NCI-H446 treated with DMSO at 0.1 percent for 48 hours (cell line): ENCODE measurements at places on chromosomes 7 and 10.

- no peak for DNase-seq
These were observed 103.7 kb upstream of the ZMIZ1 start for GRCh38 chr10:78964952-78965633.

GRCh38 chr7:146074195-146074765, 42.3 kb upstream of the CNTNAP2 start:
- DNase-seq: no peak

GRCh38 chr7:143265017-143265693, 1.9 kb downstream of the GSTK1 start:
- DNase-seq: no peak

DNA sequence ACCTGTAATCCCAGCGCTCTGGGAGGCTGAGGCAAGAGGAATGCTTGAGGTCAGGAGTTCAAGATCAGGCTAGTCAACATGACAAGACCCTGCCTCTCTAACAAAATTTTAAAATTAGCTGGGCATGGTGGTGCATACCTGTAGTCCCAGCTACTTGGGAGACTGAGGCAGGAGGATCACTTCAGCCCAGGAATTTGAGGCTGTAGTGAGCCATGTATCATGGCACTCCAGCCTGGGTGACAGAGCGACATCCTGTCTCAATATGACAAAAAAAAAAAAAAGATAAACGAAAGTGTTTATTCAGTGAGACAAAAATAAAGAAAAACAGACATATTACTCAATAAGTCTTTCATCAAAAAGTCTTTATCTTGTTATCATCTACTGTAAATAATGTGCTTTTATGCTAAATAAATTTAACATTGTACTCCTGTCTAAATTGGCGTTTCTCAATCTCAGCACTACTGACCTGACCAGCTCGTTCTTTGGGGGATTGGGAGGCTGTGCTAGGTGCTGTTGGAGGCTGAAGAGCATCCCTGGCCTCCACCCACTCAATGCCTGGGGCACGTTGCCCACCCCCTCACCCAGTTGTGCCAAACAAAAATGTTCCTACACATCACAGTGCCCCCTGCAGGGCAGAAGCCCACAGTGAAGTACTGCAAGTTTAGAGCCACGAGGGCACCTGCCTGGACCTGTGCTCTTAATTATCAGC, 57.7 kb downstream of the NCAPG2 start:
- no peak for DNase-seq

GRCh38 chr10:27450225-27450624, 53.9 kb upstream of the RAB18 start:
- no peak for DNase-seq

DNA sequence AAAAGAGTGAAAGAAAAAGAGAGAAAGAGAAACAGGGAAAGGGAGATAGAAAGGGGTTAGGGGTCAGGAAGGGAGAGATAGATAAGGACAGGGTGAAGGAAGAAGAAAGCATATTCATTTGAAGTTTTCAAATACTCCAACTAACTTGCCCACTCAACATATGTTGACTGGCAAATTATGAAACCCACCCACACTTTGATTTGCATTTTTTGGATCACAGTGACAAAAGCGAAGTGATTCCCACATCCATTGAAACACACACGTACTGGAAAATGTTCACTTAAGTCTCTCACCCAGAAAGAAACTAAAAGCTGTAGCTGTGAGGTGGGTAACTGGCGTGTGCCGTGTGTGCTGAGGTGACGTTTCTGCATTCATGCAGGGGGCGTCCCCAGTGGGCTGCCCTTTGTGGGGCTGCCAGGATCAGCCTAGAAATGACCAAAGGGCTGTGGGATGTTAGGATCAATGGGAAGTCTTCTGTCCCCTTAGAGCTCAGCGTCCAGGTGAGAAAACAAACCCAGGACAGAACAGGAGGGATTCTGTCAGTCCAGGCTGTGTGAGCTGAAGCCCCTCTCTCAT, 134.9 kb upstream of the ADARB2 start:
- DNase-seq: no peak

- no peak for DNase-seq
These were observed 25.3 kb upstream of the MTPAP start for GRCh38 chr10:30374353-30374752.

GRCh38 chr10:31343551-31343950, 24.5 kb downstream of the ZEB1 start:
- DNase-seq: no peak

DNA sequence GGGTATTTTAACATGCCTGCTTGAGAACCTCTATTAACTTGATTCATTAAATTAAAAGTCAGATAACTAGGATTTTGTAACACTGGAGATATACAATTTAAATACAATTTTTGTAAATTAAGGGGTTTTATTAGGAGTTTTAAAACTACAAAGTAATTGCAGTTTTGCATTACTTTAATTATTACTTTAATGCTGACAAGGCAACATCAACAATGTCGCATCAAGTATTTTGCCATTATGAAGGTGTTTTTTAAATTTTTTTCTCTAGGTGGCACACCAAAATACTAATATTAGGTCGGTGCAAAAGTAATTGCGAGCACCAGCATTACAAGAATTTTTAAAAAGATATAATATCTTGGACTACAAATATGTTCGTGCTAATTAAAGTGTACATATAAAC, 513.4 kb downstream of the ANKRD7 start:
- no peak for DNase-seq

DNA sequence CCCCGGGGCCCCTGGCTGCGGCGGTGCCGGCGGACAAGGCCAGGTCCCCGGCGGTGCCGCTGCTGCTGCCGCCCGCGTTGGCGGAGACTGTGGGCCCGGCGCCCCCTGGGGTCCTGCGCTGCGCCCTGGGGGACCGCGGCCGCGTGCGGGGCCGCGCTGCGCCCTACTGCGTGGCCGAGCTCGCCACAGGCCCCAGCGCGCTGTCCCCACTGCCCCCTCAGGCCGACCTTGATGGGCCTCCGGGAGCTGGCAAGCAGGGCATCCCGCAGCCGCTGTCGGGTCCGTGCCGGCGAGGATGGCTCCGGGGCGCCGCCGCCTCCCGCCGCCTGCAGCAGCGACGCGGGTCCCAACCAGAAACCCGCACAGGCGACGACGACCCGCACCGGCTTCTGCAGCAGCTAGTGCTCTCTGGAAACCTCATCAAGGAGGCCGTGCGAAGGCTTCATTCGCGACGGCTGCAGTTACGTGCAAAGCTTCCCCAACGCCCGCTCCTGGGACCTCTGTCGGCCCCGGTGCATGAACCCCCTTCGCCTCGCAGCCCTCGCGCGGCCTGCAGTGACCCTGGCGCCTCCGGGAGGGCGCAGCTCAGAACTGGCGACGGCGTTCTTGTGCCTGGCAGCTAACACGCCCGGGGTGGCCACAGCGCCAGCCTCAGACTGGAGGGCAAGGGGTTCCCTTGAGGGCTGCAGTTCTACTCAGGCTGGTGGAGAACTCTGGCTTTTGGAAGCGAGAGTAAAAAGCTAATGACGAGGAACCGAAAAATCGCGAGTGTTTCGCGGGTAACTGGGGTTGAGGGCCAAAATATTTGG, 804 bp downstream of the FRAT1 start:
- no peak for DNase-seq

GRCh38 chr10:14757394-14757793, 17.3 kb downstream of the FAM107B start:
- no peak for DNase-seq

- no peak for DNase-seq
These were observed 77.8 kb downstream of the NAMPT start for GRCh38 chr7:106206826-106207541.

- no peak for DNase-seq
These were observed 23.4 kb upstream of the DMTF1 start for GRCh38 chr7:87128861-87129267.

- peak; percentile 9 for DNase-seq
These were observed 69.6 kb downstream of the SDHAF3 start for GRCh38 chr7:97187067-97187466.

DNA sequence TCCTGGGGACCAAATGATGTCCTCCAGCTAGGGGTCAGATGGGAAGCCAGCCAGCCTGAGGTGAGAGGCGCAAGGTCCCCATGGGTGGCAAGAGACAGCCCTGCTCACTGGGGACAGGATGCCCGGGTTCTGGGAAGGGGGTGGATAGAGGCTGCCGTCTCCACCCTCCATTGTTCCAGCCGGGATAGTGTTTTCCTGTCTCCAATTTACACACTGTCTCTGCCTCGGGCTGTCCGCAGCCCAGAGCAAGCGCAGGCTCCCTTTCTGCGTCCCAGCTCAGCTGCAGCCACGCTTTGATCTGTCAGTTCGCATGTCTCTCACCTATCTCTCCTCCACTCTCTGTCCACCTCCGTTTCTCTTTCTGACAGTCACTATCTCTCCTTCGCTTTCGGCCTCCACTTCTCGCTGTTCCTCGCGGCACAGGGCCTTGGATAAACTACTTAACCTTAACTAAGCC, 2.1 kb downstream of the EPHB4 start:
- no peak for DNase-seq

GRCh38 chr10:132407243-132407746, 10.3 kb downstream of the PWWP2B start:
- no peak for DNase-seq

DNA sequence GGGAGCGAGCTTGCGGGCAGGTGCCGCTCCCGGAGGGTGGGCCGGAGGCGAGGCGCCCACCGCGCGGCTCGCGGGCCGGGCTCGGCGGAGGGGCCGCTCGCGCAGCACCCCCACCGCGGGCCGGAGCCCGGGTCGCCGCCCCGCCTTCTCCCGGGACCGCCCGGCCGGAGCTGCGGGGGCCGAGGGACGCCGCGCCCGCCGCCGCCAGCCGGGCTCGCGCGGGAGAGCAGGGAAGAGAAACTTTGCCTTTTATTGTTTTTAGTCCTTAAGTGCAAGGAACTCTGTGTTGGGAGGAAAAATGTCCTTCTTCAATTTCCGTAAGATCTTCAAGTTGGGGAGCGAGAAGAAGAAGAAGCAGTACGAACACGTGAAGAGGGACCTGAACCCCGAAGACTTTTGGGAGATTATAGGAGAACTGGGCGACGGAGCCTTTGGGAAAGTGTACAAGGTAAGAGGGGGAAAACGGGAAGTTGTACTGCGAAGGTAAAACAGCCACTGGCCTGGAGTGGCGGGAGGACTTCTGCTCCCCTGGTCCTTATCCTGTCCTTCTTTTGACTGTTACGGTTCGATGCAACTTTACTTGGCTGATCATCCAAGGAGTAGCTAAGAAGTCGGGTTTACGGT, 620 bp downstream of the SLK start:
- DNase-seq: no peak

DNA sequence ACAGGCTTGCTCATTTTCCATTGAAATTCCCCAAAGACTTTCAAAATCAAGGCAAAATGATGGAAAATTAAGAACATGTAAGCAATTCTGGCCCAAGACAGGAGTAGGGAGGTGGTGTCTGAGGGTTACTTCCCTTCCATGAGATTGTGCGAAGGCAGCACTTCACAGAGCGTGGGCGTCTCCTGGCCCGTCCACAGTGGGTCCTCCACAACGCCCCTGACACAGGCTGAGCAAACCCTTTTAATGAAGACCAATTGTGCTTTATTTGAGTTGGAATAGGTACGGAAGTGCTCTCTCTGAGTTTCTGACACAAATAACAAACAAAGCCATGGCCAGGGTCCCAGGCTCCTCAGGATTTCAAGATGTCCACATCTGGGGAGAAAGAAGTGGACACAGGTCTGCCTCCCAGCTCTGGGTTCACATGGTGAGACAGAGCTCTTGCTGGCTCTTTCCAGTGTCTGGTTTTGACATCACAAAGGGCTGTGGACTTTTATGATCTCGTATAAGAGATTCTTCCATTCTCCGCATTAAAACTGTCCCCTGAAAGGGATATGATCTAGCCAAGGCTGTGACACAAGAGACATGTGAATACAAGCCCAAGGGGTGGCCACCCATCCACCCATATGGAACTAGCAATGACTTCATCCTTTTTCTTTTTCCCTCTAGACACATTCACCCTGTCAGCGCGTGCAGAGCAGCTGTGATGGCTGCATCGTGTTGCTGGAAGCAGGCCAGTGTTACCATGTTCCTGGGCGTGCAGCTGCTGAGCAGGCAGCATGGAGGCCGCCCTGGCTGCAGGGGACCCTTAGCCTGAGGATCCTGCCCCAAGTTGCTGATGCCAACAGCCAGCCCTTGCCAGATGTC, 145.6 kb downstream of the ADAM12 start:
- DNase-seq: no peak

DNA sequence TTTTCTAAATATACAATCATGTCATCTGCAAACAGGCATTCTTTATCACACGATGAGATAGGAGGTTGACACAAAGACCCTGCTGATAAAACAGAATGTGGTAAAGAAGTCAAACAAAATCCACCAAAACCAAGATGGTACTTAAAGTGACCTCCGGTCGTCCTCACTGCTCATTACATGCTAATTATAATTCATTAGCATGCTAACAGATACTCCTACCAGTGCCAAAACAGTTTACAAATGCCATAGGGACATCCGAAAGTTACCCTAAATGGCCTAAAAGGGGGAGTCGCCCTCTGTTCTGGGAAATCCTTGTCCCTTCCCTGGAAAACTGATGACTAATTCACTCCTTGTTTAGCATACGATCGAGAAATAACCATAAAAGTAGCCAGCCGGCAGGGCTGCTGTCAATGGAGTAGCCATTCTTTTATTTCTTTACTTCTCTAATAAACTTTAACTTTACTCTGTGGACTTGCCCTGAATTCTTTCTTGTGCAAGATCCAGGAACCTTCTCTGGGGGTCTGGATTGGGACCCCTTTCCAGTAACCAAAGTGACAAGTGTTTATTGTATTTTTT, 126.6 kb downstream of the CCDC71L start:
- DNase-seq: no peak
